Lung (tissue), 17 donors: ENCODE measurements at places on chromosomes 11 and 22. TPM values are rescaled to one million over a fixed set of nuclear protein-coding genes. Genes with fewer than 3 reads are reported as not detected.

DNA sequence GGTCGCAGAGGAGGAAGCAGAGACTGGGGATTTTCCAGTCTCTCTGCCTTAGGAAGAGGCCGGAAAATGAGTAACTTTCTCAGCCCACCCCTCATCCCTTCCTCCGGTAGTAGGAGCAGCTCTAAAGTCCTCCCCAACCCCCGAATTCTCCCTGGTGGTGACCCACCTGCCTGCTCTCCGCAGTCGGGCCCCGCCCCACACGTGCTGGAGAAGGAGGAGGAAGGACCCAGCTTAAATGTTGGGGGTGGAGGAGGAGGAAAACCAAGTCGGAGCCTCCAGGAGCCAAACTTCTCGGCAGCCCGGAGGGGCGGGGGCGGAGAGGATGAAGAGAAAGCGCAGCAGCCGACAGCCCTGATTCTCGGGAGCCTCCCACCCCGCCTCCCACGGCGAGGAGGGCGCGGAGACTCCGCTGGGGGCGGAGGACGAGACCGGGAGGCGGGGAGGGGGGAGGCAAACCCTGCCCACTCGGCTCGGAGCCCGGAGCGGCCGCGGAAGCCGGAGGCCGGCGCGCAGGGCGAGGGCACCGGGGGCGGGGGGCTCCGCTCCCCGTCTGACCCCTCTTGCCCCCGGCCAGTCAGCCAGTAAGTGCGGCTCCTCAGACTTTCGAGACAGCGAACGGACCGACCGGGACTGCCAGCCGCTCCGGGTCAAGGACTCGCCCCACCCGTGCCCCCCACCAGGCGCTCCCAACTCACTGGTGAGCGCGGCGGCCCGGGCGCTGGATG, at the start of gene TPBGL:
Gene TPBGL, plus strand, starts transcription at position 464 of the 725 bp plus-strand sequence. CDS start 276 bp downstream, outside the sequence.
- peak; percentile 50 for DNase-seq

- DNase-seq, result no peak
Observed at GRCh38 chr11:77213029-77213579, 85.1 kb downstream of the MYO7A start.

GRCh38 chr11:75785187-75785586, 16.6 kb downstream of the DGAT2 start:
- peak; percentile 20 for DNase-seq

- DNase-seq, result no peak
Observed at GRCh38 chr11:69301455-69302401, 7.8 kb downstream of the MYEOV start.

DNA sequence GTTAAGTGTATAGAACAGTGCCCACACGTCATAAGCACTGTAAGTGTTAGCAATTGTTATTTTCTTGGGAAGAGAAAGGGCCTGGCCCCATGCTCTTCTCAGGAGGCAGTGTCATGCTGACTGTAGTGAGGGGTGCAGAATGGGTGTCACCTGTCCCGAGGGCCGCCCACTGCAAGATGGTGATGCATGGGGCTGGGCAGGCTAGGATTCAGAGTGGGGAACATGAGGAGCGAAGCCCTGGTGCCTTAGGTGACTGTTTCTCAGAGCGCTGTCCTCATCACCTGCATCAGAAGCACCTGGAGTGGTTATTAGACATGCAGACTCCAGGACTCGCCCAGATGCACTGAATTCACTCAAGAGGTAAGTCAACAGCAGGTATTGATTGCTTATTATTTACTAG, 101.0 kb upstream of the PARVA start:
- DNase-seq, result no peak

GRCh38 chr11:66073669-66074068, 3.6 kb downstream of the PACS1 start:
- no peak for DNase-seq

- no peak for DNase-seq
Observed at GRCh38 chr22:44587737-44588310, 89.8 kb upstream of the RTL6 start.

The WNT7B gene
- 12.5 TPM for total RNA-seq
